ENCODE measurements at places on chromosomes 13 and 19. TPM values are rescaled to one million over a fixed set of nuclear protein-coding genes. Genes with fewer than 3 reads are reported as not detected.

GNG7 gene
- 4.0 TPM for total RNA-seq

- no peaks in the 10 kb centered on the region for H3K36me3 ChIP-seq
- no peaks in the 10 kb centered on the region for H3K27me3 ChIP-seq
- no peak for DNase-seq
- H3K4me1 ChIP-seq: no peaks in the 10 kb centered on the region
Observed at GRCh38 chr13:52882785-52883184, 34.3 kb upstream of the PCDH8 start.

GRCh38 chr13:30585748-30586262 lies 31.9 kb upstream of the USPL1 start:
- no peaks in the 10 kb centered on the region for H3K36me3 ChIP-seq
- no peak for DNase-seq

DNA sequence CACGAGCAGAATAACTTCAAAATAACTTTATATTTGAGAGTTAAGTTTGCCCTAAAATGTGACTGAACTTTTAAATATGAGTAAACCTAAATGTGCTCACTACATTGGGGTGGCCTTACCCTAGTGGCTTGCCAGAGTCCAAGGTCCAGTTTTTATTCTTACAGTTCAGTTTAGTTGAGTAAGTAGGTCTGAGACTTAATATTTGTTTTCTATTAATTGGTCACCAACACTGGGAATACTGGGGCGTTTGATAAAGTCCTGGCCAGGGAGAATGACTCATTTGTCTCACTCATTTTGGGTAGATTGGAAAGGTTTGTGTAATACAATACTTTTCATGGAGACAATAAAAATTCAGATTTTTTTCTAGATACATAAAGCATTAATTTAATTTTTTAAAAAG lies 127.8 kb upstream of the SPATA13 start:
- no peaks in the 10 kb centered on the region for H3K27me3 ChIP-seq
- H3K4me1 ChIP-seq: peaks cover 11% of the 10 kb centered on the region
- H3K4me3 ChIP-seq: no peak overlapping the region
- no peaks in the 10 kb centered on the region for H3K36me3 ChIP-seq
- H3K27ac ChIP-seq: no peak overlapping the region

- peaks cover 12% of the 10 kb centered on the region for H3K4me1 ChIP-seq
- H3K27ac ChIP-seq: no peak overlapping the region
Observed at GRCh38 chr13:50229960-50230661, 214.9 kb downstream of the KCNRG start.

- no peak for DNase-seq
- H3K4me1 ChIP-seq: no peaks in the 10 kb centered on the region
- H3K27ac ChIP-seq: no peak overlapping the region
- no peaks in the 10 kb centered on the region for H3K36me3 ChIP-seq
- peaks cover 2% of the 10 kb centered on the region for H3K27me3 ChIP-seq
Observed at GRCh38 chr19:50829801-50830200, 3.6 kb downstream of the KLK15 start.

GRCh38 chr13:70644052-70644451 lies 535.8 kb upstream of the KLHL1 start:
- no peak overlapping the region for H3K27ac ChIP-seq
- no peak for DNase-seq

- no peaks in the 10 kb centered on the region for H3K36me3 ChIP-seq
- no peaks in the 10 kb centered on the region for H3K4me1 ChIP-seq
- H3K27ac ChIP-seq: no peak overlapping the region
- H3K27me3 ChIP-seq: no peaks in the 10 kb centered on the region
Observed at GRCh38 chr13:89554801-89555200, 1792.7 kb upstream of the MIR17HG start.

DNA sequence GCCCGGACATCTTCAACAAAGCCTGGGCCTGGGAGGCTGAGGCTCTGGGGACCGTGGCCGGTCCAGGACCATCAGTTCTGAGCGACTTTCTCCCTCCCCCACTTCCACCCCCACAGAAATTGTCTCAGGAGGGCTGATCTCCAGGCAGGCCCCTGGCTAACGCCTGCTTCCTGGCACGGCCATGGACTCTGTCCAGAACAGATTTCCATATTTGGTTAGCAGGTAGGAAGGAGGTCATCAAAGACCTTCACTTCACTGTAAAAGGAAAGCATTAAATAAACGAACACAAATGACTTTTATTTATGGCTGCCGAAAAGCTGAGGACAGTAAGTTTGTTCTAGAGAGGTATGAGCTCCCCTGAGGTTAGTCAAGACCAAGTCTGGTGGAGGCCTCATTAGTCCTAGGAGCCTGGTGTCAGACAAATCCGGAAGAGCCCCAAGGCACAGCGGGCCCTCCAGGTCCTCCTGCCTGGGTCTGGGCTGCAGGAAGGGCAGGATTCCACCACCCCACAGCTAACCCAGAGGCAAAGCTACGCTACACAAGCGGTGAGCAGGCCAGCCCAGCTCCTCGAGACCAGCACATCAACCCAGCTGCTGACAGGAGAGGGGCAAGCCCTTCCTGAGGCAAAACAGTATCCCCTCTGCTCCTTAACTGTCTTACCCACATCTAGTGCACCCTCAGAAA lies 4.6 kb upstream of the PLPP2 start:
- DNase-seq: no peak
- H3K36me3 ChIP-seq: no peaks in the 10 kb centered on the region
- H3K4me3 ChIP-seq: no peak overlapping the region

GRCh38 chr19:38182536-38183210 lies 41.3 kb downstream of the DPF1 start:
- no peaks in the 10 kb centered on the region for H3K27me3 ChIP-seq
- DNase-seq: no peak
- H3K36me3 ChIP-seq: no peaks in the 10 kb centered on the region
- H3K27ac ChIP-seq: no peak overlapping the region
- no peak overlapping the region for H3K4me3 ChIP-seq

SIGLEC9 gene
- total RNA-seq: 4.6 TPM

DNA sequence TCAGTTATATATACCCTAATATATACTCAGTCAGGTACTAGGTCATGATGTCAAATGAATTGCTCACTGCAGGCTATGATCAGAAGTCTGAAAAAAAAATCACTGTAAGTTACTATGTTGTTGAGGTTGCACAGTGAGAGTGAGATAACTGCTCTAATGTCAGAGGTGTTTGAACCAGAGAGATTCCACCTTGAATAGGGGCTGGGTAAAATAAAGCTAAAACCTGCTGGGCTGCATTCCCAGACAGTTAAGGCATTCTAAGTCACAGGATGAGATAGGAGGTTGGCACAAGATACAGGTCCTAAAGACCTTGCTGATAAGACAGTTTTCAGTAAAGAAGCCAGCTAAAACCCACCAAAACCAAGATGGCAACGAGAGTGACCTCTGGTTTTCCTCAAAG lies 10.2 kb downstream of the EPSTI1 start:
- no peak overlapping the region for H3K4me3 ChIP-seq
- DNase-seq: no peak
- no peaks in the 10 kb centered on the region for H3K27me3 ChIP-seq
- H3K36me3 ChIP-seq: no peaks in the 10 kb centered on the region
- H3K4me1 ChIP-seq: peaks cover 26% of the 10 kb centered on the region

GRCh38 chr19:1992759-1993260 lies 22.7 kb downstream of the BTBD2 start:
- no peaks in the 10 kb centered on the region for H3K27me3 ChIP-seq
- H3K36me3 ChIP-seq: no peaks in the 10 kb centered on the region
- DNase-seq: no peak
- H3K4me3 ChIP-seq: no peak overlapping the region
- H3K4me1 ChIP-seq: no peaks in the 10 kb centered on the region
- H3K27ac ChIP-seq: no peak overlapping the region

CCDC70 gene
- total RNA-seq: not detected

ZNF8 gene
- 8.1 TPM for total RNA-seq

- no peak overlapping the region for H3K27ac ChIP-seq
- no peaks in the 10 kb centered on the region for H3K27me3 ChIP-seq
- no peak for DNase-seq
Observed at GRCh38 chr13:111623208-111623607, 302.8 kb downstream of the TEX29 start.

DNA sequence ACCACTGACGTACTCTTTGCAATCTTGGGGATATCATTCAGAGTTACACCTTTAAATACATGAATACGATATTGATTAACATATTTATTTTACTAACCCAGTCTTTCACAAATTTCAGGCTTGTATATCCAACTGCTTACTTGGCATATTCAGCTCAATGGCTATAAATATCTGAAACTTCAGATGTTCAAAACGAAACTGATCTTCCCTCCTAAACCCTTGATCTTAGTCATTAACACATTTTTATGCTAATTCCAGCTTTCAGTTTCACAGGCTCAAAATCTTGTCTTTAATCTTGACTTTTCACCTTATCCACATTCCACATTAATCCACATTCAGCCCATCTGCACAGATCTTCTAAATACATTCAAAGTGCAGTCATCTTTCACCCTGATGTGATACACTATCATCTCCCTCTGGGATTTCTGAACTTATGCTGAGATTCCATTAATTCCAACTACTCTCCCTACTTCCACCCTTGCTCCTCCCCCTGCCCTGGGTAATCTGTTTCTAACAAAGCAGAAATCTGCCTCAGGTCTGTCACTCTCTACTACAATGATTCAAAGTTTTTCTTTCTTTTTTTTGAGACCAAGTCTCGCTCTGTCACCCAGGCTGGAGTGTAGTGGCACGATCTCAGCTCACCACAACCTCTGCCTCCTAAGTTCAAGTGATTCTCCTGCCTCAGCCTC lies 387.2 kb downstream of the GPC5 start:
- no peaks in the 10 kb centered on the region for H3K27me3 ChIP-seq
- H3K4me1 ChIP-seq: no peaks in the 10 kb centered on the region
- no peak for DNase-seq
- no peaks in the 10 kb centered on the region for H3K36me3 ChIP-seq

DNA sequence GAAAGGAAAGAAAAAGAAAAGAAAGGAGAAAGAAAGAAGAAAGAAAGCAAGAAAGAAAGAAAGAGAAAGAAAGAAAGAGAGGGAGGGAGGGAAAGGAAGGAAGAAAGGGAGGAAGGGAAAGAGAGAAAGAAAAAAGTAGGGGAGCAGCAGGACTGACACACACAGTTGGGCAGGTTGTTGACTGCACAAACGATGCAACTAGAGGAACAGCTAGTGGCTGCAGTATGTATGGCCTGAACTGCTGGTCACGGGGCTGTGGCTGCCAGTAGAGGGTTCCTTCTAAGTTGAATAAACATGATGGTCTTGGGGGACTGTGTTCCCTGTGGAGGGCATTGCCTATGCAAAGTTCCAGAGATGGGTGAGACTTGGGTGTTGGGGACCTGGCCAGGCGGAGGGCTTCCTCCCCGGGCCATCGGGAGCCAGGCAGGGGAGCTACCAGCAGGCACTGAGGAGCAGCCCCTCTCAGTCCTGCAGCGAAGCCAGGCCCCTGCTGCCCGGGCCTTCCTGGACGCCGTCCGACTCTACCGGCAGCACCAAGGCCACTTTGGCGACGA lies 16.7 kb upstream of the COLGALT1 start:
- peak overlapping the region; percentile 27 for H3K4me3 ChIP-seq
- no peaks in the 10 kb centered on the region for H3K36me3 ChIP-seq
- no peaks in the 10 kb centered on the region for H3K27me3 ChIP-seq
- H3K4me1 ChIP-seq: peaks cover 10% of the 10 kb centered on the region

CD177 gene
- 17.4 TPM for total RNA-seq

- no peak overlapping the region for H3K27ac ChIP-seq
- no peaks in the 10 kb centered on the region for H3K4me1 ChIP-seq
- no peak for DNase-seq
- H3K27me3 ChIP-seq: no peaks in the 10 kb centered on the region
Observed at GRCh38 chr19:15170345-15170744, 30.4 kb downstream of the NOTCH3 start.

RNF17 gene
- not detected for total RNA-seq

SOHLH2 gene
- total RNA-seq: not detected

SBSN gene
- total RNA-seq: not detected

DNA sequence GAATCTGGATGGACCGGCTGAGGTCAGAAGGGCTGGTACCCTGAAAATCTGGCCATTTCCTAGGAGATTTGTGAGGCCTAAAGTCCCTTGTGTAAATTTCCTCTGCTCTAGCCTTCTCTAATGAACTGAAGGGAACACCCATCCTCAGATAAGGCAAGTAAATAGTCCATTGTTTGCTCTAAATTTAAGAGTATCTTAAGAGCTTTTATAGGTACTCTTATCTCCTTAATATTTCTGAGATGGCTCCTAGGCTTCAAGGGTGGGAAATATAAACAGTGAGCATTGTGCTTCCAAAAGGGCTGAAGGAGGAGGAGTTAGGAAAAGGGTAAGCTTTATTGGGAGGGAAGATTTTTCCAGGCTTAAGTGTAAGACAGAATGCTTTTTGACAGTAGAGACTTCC lies 148.7 kb upstream of the EDNRB start:
- H3K27me3 ChIP-seq: no peaks in the 10 kb centered on the region
- no peaks in the 10 kb centered on the region for H3K36me3 ChIP-seq
- H3K4me1 ChIP-seq: no peaks in the 10 kb centered on the region
- H3K27ac ChIP-seq: no peak overlapping the region

DNA sequence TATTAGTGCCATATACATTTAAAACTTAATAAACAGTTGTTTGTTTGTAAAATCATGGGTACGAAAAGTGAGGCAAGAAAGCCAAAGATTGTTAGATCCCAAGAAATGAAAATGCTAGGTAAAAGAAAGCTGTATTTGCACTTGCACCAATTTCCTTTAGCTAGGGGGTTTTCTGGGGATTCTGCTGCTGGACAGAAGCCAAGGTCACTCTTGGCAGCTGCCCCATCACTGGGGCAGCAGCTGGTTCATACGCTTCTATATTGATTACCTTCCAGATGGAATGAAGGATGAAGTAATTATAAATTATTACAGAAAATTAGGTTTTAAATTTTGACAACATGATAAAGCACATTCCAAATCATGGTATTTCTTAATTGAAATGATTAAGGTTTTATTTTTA lies 127.4 kb downstream of the SLITRK5 start:
- DNase-seq: no peak
- no peaks in the 10 kb centered on the region for H3K36me3 ChIP-seq
- H3K27me3 ChIP-seq: no peaks in the 10 kb centered on the region
- no peak overlapping the region for H3K27ac ChIP-seq
- H3K4me1 ChIP-seq: no peaks in the 10 kb centered on the region
- no peak overlapping the region for H3K4me3 ChIP-seq

- no peak for DNase-seq
- H3K27me3 ChIP-seq: no peaks in the 10 kb centered on the region
- no peak overlapping the region for H3K4me3 ChIP-seq
- no peaks in the 10 kb centered on the region for H3K4me1 ChIP-seq
Observed at GRCh38 chr13:75931116-75931515, 295.0 kb downstream of the LMO7 start.

- no peaks in the 10 kb centered on the region for H3K4me1 ChIP-seq
- H3K27me3 ChIP-seq: no peaks in the 10 kb centered on the region
- DNase-seq: no peak
- peaks cover 4% of the 10 kb centered on the region for H3K36me3 ChIP-seq
Observed at GRCh38 chr13:102642475-102642874, 45.7 kb downstream of the TPP2 start.

ANGPTL8 gene
- 2.0 TPM for total RNA-seq

ZNF780A gene
- 15.7 TPM for total RNA-seq

- H3K27me3 ChIP-seq: no peaks in the 10 kb centered on the region
- no peak overlapping the region for H3K27ac ChIP-seq
- DNase-seq: no peak
- H3K4me3 ChIP-seq: no peak overlapping the region
- H3K4me1 ChIP-seq: no peaks in the 10 kb centered on the region
Observed at GRCh38 chr13:35285677-35286076, 190.8 kb downstream of the MAB21L1 start.

All from tibial nerve (tissue), 4 donors.